Osteoblast (primary cell): ENCODE measurements at places on chromosomes 1 and 21. TPM values are rescaled to one million over a fixed set of nuclear protein-coding genes. Genes with fewer than 3 reads are reported as not detected.

LCE7A gene
- total RNA-seq: not detected in 2 replicates

DNA sequence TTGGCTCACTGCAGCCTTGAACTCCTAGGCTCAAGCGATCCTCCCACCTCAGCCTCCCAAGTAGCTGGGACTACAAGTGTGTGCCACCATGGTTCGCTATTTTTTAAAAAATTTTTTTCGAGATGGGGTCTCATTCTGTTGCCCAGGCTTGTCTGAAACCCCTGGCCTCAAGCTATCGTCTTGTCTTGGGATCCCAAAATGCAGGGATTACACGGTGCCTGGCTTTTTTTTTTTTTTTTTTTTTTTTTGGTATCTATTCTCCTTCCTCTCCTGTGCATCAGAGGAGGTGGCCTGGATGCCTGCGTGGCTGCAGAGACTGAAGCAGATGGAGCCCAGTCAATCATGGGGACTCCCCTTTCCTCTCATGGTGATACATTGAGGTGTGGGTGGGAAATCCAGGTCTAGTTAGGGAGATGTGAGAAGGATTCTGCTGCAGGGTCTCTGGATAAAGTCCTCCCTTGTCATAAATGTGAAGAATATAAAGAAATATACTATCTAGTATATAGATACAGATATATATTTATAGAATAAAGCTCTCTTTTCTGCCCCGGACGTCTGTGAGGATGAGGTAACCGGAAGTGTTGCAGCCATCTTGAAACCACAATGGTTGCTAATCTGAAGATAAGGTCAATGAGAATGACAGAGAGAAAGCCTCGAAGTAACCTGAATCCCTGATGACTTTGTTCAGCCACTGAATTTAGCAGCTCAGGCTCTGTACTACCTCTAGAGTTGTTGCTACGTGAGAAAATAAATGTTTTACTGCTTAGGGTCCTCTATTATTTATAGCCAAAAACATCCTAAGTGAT lies 19.5 kb upstream of the RGSL1 start:
- DNase-seq: no peak

DNA sequence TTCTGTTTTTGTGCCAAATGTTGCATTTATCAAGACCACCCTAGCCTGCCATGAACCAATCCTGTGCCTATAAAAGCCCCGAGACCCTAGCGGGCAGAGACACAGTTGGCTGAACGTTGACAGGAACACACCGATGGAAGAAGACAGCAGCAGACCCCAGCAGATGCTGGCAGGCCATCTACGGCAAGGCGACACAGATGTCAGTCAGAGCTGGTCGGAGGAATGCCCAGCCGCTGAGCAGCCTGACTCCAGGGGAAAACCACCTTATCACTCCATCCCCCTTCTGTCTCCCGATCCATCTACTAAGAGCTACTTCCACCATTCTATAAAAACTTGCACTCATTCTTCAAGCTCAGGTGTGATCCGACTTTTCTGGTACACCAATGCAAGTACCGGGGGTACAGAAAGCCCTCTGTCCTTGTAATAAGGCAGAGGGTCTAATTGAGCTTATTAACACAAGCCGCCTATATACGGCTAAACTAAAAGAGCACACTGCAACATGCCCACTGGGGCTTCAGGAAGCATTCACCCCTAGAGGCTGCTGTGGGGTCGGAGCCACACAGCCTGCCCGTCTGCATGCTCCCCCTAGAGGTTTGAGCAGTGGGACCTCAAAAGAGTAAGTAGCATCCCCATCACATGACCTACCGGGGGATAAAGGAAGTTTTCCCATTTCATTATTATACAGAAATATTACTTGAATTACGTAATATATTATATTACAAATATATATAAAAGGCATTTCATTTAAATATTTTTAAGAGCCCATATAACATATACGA lies 1156.3 kb upstream of the B3GALT2 start:
- DNase-seq: no peak

DNA sequence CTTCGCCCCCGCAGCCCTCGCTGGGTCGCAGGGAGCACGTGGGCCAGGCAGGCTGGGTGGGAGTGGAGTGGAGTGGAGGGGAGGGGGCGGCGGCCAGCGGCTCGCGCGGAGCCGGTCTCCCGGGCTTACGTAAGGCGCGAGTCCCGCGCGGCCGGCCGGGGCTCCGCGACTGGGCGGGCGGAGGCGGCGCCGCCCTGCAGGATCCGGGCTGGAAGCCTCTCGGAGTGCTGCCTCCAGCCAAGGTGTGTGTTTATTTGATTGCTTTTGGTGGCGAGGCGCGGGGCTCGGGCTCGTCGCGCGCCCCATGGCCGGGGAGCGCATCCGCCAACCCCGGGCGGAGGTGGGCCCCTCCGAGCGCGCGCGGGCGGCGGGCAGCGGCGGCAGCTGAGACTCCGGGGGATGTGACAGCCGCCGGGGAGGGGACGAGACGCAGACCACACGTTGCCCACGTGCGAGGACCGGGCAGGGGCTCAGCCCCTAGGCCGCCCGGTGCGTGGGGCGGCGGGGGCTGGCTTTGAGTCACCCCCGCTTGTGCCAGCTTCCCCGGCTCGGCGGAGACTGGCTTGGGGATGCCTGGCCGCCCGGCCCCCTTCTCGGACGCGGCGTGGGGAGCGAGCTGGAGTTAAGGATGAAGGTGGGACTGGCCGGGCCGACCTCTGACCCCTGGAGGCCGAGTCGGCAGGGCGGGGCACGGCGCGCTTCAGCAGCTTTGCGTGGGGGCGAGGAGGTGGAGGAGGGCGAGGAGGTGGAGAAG lies 402 bp upstream of the AK4 start:
- DNase-seq: peak; percentile 92

GRCh38 chr1:184828369-184828717 lies 73.7 kb upstream of the EDEM3 start:
- no peak for DNase-seq

JMJD4 gene
- total RNA-seq: 27.5 and 30.4 TPM in 2 replicates

DNA sequence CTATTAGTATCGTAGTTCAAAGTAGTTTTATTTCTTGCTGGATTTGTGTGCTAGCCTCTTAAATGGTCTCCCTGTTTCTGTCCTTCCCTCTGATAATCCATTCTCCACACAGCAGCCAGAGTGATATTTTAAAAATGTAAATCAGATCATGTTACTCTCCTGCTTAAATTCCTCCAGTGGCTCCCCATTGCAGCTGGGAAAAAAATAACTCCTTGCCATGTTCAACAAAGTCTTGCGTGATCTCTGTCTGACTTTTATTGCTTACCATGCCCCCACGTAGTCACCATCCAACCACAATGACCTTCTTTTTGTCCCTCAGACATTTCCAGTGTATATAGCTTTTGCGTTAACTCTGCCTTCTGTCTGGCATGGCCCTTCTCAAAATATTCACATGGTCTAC lies 178.8 kb downstream of the FGGY start:
- DNase-seq: peak; percentile 38

ATP6V1G3 gene
- total RNA-seq: 0.36 TPM in 1 of 2 replicates, not detected in the other

- no peak for DNase-seq
These were observed 20.7 kb upstream of the RGS1 start for GRCh38 chr1:192554904-192555303.

DNA sequence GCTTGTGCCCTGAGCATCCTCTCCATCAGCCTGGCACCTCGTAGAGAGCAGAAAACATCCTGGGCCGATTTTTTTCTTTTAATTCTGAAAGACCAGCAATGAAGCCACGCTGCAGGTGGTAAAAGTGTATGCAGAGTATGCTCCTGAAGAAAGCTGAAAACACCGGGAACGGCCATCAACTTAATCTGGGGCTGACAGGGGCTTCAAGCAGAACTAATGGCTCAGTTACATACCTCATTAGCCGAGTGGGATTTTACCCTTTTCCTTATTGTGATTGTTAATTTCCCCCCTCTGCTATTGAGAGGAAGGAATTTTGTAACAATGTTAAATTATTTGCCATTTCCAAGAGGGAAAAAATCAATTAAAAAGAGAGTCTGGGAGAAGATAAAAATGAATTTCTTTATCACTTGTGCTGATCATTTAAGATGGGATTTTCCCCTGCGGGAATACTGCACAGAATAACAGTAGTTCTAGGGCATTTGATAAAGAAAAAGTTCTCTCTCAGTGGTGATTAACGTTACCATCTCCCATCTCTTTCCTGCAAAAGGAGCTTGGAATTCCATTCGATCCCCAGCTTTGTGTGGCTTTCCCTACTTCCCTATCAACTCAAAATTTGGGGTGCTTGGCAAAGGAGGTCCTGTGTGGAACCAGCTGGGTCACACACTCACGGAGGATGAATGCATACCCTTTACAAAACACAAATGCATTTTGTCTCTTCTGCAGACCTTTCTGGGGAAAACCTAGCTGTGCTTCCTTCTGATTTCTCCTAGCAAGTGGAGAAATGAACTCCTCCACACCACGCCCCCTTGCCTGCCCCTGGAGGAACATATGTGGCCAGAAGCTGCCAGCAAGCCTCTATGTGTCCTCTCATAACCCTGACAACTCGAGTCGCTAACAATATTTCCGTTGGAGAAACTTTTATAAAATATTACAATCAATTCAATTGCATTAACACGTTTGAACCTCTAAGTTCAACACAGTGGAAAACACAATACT lies 70.9 kb downstream of the RRAGC start:
- DNase-seq: no peak

GRCh38 chr1:230256896-230257295 lies 169.2 kb downstream of the PGBD5 start:
- DNase-seq: no peak

DNA sequence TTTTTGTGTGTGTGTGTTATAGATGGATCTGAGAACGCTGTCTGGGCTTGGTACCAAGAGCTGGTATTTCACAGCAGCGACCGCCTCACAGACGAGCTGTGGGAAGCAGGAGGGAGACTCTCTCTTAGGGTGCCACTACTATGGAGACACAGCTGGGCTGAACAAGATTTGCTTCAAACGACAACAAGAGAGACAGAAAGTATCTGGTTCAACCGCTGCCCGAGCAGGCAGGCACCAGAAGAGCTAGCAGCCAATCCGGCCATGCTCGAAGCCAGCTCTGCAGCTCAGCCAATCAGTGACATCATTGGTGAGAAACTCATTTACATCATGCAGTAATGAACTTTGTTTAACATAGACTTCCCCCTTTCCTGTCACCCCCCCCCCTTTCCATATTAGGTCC lies 341.3 kb downstream of the USP25 start:
- DNase-seq: no peak

GRCh38 chr1:9760824-9761223 lies 62.9 kb downstream of the CLSTN1 start:
- no peak for DNase-seq

DNA sequence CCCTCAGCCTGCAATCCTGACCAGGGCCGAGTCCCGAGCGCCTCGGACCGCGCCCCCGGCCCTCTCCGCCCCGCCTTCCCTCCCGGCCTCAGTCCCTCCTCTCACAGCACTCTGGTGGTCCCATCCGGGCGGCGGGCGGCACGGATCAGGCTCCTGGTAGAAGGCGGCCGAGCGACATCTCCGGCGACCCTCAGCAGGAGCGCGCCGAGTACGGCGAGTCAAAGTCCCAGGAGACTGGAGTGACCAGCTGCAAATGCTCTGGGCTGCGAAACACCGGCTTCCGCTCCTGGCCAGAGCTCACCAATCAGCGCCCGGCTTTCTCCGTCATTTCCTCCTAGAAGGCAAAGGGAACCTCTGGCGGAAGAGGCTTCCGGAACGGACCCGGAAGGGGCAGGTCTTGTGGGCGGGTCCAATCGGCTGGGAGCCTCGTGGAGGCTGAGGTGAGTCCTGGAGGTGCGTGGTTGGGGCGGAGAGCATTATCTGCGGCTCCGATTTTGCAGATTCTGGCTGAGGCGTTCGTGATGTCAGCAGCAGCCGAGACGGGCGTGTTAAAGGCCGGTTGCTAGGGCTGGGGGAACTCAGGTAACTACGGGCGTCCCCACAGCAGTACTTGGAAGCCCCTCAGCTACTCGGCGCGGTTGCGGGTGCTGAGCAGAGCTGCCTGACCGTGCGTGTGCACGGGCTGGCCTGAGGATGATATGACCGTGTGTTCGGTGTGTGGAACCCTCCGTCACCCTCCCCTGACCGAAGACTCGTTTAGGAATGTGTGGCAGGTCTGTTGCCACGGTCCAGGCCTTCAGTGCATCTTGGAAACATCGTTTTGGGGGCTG lies at the start of the genes GDAP2 and WDR3:
Gene GDAP2, minus strand, starts transcription at position 279 of the 830 bp plus-strand sequence. CDS start 9,264 bp downstream, outside the sequence.
Gene WDR3, plus strand, starts transcription at position 397 of the 830 bp plus-strand sequence. CDS start 3,581 bp downstream, outside the sequence.
- DNase-seq: peak; percentile 91

- DNase-seq: no peak
These were observed 79.9 kb upstream of the LYST start for GRCh38 chr1:235946571-235946981.

GRIK1 gene
- under 0.01 TPM in 1 of 2 replicates, not detected in the other for total RNA-seq

UBASH3A gene
- not detected in 2 replicates for total RNA-seq

ZNF695 gene
- 0.72 and 1.2 TPM in 2 replicates for total RNA-seq

DNA sequence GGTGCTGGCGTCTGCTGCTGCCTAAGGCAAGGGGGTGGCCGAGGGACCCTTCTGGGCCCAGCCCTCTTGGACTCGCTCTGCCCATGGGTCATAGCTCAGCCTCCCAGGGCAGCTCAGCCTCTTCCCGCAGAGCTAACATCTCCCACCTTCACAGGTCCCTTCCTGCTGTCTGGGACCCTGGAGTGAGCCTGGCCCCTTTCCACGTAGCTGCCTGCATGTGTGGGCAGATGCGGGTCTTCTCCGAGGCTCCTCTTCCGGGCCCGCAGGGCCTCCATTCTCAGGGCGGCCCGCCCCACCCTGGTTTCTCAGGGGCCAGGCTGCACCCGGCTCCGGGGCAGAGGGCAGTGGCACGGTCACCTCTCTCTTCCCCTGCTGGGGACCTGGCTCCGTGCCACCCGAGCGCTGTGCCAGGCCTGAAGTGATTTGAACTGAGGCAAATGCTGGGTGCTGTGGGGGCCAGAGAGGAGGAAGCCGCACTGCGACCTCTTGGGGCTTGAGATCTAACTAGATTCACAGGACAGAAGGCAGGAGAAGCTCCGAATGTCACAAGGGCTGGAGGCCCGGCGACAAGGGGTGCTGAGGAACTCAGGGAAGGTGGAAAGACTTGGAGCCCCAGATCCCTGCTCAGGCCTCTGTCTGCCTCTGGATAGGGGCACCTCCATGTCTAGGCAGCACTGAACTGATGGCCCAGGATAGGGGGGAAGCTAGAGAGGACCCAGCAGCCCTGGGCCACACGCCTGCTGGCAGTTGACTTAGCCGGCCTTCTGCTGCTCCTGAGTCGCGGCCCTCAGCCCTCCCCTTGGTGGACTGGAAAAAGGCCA lies 40.7 kb downstream of the COQ8A start:
- peak; percentile 72 for DNase-seq

GRCh38 chr1:66413136-66413837 lies 120.7 kb upstream of the SGIP1 start:
- no peak for DNase-seq

DNA sequence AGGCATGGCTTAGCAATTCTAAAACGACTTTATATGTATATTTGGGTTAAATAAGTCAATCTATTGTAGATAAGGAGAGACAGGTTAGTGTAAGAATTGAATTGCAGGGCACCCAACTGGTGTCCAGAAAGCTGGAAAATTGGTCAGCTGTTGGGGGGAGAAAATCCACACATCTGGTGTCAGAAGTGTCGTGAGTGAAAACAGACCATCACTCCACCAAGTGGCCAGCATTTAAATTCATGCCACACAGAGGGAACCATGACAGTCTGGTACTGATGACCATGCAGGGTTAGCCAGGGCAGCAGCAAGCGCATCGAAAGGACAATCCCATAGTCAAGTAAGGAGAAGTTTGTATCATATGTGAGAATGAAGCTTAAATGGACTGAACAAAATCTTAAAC lies 11.7 kb downstream of the LAX1 start:
- no peak for DNase-seq
